ENCODE measurements at places on chromosomes 12 and 14. TPM values are rescaled to one million over a fixed set of nuclear protein-coding genes. Genes with fewer than 3 reads are reported as not detected.

DNA sequence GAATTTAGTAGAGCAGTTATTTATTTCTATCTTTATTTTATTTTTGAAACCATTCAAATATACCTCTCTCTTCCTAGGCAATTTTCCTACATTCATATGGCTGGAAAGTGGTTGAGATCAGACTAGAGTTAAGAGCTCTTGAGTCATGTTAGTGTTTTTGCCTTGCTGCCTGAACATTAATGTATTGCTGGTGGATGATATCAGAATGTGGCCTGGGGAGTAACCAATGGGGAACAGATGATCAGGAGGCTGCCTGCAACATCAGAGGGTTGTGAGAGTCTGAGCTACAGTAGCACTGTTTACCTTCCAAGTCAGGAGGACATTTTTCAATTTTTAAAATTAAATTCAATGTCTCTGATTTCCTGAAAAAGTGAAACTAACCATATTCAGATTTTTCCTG is 166.3 kb upstream of the TRHDE start:
- DNase-seq = no peak

DNA sequence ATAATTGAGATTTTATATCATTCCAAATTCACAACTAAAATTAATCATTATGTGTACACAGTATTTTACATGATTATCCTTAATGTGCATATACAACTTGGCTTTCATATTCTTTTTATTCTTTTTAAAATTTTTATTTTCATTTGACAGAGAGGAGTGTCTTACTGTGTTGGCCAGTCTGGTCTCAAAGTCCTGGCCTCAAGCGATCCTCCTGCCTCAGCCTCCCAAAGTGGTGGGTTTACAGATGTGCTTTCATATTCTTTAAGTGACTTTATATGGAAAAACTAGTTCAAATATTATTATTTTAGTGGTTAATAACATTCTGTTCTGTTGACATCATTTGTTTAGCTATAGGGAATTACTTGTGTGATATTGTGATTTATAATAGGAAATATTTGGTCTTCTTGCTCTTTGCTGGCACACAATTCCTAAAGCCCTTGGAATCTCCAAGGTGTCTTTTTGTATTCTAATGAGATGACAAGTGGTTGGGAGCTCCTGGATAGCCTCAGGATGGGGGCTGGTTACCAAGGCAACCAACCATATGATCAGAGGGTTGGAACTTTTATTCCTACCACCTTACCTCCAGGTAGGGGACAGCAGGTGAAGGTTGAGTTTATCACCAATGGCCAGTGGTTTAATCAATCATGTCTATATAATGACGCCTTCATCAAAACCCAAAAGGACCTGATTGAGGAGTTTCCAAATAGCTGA is 16.0 kb upstream of the ZNF410 start:
- no peak for DNase-seq

GRCh38 chr12:111462210-111462769 is 56.6 kb downstream of the SH2B3 start:
- no peak for DNase-seq

The REP15 gene
- not detected for total RNA-seq

All from OCI-LY7 (cell line).